ENCODE measurements at places on chromosomes 11 and 22.

DNA sequence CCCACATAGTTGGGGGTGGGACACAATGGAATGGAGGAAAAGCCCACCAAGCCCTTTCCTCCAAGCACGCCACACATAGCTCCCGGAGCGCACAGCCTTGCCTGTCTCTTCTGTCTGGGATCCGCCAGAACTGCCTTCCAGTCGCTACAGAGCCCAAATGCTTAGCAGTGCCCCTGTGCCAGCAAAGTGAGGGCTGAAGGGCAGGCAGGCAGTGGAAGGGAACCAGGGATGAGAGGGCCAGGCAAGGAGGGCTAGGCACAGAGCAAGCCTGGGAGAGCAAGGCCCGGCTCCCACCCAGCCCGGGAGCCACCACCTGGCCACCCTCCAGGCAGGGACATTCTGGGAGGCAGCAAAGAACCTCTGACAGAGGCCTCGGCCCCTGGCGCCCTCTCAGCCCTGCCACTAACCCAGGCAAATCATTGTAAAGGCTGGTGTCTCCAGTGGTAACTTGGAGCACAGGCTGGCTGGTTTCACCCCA lies 32.5 kb downstream of the PPP2R1B start:
- no peaks in the 10 kb centered on the region for H3K27me3 ChIP-seq
- no peak overlapping the region for H3K27ac ChIP-seq
- no peak overlapping the region for H3K4me3 ChIP-seq
- no peaks in the 10 kb centered on the region for H3K36me3 ChIP-seq

DNA sequence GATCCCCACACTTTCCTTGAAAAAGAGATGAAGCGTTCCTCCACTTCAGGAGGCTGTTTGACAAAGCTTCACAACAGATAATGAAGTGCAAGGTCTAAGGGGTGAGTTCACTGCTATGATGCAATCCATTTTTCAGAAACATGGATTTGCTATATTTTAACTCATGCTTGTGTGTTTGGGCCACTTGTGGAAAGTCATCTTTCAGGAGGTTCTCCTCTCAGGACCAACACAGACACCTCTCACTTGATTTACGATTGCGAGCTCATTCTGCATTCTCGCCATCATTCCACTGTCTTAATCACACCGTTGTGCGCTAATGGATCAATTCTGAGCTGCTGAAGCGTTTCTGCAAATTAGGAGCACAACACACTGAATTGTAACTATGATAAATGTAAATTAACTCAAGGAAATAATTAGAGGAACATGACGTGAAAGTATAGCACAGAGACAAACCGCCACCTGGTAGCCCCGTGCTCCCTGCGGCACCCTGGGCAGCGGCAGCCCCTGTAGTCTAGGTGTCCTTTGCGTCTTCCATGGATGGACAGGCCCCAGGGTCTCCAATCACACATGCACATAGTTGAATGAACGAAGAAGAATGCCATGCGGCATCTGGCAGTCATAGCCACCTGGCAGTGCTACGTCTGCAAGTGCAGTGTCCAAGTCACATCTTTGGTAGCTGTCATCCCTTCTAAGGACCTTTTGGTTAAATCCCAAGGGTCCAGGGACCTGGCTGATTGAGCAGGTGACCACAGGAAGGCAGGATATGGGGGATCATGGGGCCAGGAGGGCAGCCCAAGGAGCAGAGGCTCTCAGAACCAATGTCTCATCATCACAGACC lies 28.1 kb upstream of the RTL6 start:
- no peak for DNase-seq
- no peak overlapping the region for H3K27ac ChIP-seq
- H3K4me1 ChIP-seq, result no peaks in the 10 kb centered on the region
- H3K4me3 ChIP-seq, result no peak overlapping the region

DNA sequence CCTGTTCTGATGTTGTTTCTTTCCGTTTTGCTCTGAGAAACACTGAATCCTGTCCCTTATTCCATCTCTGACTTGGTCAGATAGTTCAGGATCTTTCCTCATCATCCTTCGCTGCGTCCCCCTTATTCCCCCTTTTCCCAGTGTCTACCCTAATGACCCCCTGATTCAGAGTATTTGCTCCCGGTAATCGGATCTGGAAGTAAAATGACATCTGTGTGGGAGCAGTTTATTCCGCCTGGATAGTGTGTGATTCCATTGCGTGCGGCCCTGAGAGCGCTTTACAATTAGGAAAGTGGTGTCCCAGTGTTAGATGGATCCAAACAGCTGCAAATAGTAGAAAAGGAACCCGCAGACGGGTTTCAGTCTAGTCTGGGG lies 606 bp downstream of the DRG1 start:
- no peaks in the 10 kb centered on the region for H3K27me3 ChIP-seq
- DNase-seq, result no peak
- H3K4me1 ChIP-seq, result peaks cover 17% of the 10 kb centered on the region
- peak overlapping the region; percentile 94 for H3K27ac ChIP-seq

GRCh38 chr11:70569996-70570692 lies 171.8 kb downstream of the CTTN start:
- H3K27ac ChIP-seq, result no peak overlapping the region
- no peak overlapping the region for H3K4me3 ChIP-seq
- no peaks in the 10 kb centered on the region for H3K36me3 ChIP-seq

DNA sequence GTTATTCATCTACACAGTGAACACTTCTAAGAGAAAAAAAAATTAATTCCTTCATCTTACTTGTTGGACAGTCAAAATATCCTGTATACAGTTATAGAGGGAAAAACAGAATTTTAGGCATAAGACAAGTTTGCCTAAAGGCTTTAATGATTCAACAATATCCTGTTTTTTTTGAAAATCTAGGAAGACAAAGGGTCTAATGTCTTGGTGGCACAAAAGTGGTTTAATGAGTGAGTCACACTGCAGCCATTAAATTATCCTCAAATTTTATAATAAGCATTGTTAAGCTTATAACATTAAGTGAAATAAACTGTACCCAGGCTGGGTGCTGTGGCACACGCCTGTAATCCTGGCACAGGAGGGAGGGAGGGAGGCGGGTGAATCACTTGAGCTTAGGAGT lies 72.9 kb downstream of the GAB2 start:
- H3K27ac ChIP-seq, result no peak overlapping the region
- H3K36me3 ChIP-seq, result no peaks in the 10 kb centered on the region
- no peaks in the 10 kb centered on the region for H3K27me3 ChIP-seq
- no peak overlapping the region for H3K4me3 ChIP-seq
- DNase-seq, result no peak
- peaks cover 2% of the 10 kb centered on the region for H3K4me1 ChIP-seq

DNA sequence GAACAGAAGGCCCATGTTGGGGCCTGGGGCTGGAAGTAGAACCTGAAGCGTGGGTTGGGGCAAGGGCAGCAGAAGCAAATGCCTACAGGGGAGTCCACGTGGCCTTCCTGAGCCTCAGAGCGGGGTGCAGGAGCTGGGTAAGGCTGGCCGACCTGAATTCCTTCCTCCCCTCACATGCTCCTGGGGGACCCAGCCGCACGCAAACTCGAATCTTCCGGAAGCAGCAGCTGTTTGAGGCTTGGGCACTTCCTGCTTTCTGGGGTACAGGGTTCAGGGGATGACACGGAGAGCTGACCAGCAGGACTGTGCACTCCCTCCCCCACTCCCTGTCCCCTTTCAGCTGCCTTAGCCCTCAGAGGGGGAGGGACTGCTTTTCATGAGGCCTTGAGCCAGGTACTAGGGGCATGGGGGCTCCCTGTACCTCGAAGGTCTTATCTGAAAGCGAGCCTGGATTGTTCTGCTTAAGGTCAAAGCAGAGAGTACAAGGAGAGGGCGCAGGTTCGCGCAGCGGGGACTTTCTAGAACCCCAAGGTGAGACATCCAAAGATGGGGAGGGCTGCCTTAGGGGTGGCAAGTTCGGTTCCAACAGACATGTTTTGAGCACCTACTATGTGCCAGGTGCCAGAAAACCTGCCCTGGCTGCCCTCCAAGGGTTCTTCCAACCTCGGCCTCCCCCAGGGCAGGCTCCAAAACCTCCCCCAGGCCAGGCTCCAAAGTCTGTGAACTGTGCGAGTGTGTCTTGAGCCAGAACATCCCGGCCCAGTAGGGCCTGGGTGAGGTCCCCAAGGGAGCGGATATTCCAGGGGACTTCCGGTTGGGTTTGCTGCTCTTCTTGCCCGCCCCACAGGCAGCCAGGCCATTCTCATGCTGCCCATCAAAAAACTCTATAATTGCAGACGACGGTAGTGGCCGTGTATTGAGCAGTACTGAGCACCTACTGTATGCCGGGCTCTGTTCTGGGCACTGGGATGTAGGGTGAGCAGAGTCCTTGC lies 1.7 kb downstream of the NCF4 start:
- no peak for DNase-seq
- H3K27me3 ChIP-seq, result no peaks in the 10 kb centered on the region
- no peaks in the 10 kb centered on the region for H3K36me3 ChIP-seq
- H3K4me1 ChIP-seq, result no peaks in the 10 kb centered on the region
- no peak overlapping the region for H3K27ac ChIP-seq

- no peaks in the 10 kb centered on the region for H3K36me3 ChIP-seq
- H3K4me3 ChIP-seq, result no peak overlapping the region
- no peak for DNase-seq
These were observed 8.4 kb downstream of the RHBDD3 start for GRCh38 chr22:29259253-29259899.

DNA sequence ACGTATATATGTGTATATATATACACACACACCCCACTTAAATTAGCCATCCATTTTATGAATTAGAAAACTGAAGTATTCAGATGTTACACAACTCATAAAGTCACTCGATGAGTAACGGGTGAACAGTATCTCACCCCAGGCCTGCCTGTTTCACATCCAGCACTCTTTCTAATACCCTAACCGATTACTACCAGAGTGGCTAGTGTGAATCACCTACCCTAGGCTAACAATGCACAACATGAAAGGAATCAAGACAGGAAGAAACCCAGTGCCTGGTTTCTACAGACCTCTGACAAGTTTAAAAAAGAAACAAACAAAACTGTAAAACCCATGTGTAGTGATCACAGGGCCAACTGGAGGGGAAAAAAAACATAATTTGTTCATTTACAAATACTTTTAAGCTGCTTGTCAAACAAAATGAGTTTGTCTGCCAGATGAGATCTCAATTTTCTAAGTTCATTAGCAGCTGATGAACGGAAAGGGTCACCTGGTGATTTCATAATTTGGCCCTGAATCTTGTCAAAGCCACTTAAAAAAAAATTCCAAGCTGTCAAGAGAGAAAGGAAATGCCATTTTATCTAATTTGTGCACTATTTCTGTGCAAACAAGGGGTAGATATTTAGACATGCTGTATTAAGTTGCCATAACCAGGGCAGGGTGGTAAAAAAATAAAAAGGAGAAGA lies 134.8 kb downstream of the LARGE1 start:
- H3K36me3 ChIP-seq, result no peaks in the 10 kb centered on the region
- DNase-seq, result no peak
- H3K27ac ChIP-seq, result no peak overlapping the region

DNA sequence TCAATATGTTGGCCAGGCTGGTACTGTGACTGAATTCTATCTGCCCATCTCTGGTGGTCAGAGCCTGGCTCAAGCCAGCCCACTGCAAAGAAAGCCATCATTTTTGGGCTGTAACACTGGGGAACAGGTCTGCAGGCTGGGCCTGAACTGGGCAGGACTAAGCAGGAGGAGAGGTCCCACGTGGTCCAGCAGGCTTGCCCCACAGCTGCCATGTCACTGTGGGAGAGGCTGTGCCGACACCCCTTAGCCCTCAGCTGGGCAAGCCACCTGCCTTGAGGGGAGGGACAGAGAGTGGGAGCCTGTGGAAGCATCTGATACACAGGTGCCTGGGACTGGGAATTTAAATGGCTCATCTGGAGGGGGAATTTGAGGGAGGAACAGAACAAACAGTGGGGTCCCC lies 66.7 kb upstream of the CLTCL1 start:
- no peaks in the 10 kb centered on the region for H3K36me3 ChIP-seq
- no peaks in the 10 kb centered on the region for H3K4me1 ChIP-seq
- no peak overlapping the region for H3K4me3 ChIP-seq
- DNase-seq, result no peak

DNA sequence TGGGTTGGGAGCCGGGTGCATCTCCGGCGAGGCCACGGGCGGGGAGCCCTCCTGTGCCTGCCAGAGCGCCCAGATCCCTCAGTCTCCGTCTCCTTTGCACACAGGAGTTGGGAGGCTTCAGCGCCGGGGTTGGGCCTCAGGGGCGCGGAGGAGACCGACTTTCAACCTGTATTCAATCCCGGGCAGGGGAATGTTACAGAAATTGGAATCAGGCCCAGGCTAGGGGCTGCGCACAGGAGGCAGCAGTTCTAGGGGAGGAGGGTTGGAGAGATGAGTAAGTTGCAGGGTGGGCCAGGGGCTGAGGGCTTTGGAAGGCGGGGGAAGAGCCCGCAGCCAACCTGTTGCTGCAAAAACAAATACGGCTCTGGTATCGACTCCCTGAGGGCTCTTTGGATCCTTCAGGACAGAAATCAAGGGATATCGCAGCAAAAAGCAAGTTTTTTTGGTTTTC lies 640 bp upstream of the KCNA4 start:
- H3K36me3 ChIP-seq, result no peaks in the 10 kb centered on the region
- DNase-seq, result no peak
- no peak overlapping the region for H3K27ac ChIP-seq
- H3K4me1 ChIP-seq, result no peaks in the 10 kb centered on the region

DNA sequence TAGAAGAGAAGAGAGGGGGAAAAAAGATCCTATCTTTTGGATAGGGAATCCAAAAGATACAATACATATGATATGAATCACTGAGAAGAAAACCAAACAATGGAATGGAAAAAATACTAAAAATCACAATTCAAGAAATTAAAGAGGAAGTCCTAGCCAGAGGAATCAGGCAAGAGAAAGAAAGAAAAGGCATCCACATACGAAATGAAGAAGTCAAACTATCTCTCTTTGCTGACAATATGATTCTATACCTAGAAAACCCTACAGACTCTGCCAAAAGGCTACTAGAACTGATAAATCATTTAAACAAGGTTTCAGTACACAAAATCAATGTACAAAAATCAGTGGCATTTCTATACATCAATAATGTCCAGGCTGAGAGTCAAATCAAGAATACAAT lies 91.4 kb downstream of the EFCAB6 start:
- H3K27me3 ChIP-seq, result peaks cover 3% of the 10 kb centered on the region
- H3K36me3 ChIP-seq, result no peaks in the 10 kb centered on the region
- no peaks in the 10 kb centered on the region for H3K4me1 ChIP-seq
- DNase-seq, result no peak
- no peak overlapping the region for H3K27ac ChIP-seq
